ENCODE measurements at places on chromosomes 3 and 15.

DNA sequence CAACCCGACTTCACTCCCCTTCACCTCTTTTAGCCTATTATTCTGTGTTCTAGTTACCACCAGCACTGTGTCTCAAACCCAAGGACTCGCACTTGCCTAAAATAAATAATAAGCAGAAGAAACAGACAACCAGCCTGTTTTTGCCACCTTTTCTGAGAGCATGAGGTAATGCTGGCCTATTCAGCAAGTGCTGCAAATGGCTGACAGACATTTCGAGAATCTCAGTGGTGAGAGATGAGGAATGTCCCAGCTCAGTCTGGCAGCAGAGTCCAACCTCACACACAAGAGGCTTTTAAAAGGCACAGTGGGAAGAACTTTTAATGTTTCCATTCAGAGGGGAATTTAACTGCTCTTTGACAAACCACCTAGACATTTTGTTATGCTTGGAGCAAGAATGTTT is 143.3 kb upstream of the GMNC start:
- no peak for DNase-seq

GRCh38 chr15:58602823-58603222 is 146.7 kb downstream of the ADAM10 start:
- no peak for DNase-seq

DNA sequence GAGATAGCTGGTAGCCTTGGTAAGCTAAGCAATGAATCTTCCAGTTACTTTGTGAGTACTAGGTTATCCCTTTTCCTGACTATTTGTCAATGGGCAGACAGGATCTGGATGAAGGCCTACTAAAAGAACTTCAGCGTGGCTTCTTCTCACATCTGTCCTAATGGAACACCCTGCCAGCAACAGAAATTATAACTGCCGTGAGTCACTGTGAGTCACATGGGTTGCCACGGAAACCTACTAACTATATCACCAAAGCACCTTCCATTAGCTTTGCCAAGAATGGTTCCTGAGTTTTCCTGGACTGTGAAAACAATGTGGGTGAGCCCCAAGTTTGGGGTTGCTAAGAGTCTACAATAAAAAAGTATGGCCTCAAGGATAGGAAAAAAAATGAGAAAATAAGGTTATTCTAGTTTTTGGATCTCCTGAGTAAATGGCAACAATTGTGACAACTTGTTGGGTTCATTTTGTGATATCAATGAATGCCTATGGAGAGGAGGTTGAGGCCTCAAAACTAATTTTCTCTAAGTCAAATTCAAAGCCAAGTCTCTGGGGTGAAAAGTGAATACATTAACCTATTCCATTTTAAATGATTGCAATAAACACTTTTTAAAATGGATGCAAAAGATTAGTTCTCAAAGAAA is 195.1 kb upstream of the ICE2 start:
- DNase-seq, result no peak

GRCh38 chr3:193742628-193743027 is 149.6 kb downstream of the OPA1 start:
- no peak for DNase-seq

DNA sequence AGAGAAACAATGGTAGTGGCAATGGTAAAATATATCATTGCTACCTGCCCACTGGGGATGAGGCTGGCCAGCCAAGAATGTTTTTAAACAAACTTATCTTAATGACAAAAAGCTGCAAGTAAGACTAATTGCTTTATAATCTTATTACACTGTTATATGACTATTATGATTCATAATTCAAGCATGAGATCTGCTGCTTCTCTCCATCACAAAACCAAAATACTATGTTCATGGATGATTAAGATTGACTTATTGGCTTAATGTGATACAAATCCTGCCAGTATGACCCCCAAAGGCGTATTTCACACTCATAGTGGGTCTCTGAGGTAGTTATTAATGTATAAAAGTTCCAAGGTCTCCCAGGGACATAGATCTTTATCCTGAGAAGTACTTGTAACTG is 52.6 kb downstream of the FBN1 start:
- DNase-seq, result no peak

- no peak for DNase-seq
Measured at GRCh38 chr15:42073418-42073817, 20.9 kb downstream of the PLA2G4D start.

Measured in NCI-H1436 (cell line).